Activated CD4-positive, alpha-beta T cell treated with anti-CD3 and anti-CD28 coated beads, Interleukin-2, Interleukin-4, amounts not matched to agents 100 ng/mL and 50 ng/mL, durations not matched to agents 16 hours and 8 hours (primary cell): ENCODE measurements at places on chromosomes 12 and 14.
A peak's percentile ranks its signal among the peaks of the same experiment; 100 is the strongest.

DNA sequence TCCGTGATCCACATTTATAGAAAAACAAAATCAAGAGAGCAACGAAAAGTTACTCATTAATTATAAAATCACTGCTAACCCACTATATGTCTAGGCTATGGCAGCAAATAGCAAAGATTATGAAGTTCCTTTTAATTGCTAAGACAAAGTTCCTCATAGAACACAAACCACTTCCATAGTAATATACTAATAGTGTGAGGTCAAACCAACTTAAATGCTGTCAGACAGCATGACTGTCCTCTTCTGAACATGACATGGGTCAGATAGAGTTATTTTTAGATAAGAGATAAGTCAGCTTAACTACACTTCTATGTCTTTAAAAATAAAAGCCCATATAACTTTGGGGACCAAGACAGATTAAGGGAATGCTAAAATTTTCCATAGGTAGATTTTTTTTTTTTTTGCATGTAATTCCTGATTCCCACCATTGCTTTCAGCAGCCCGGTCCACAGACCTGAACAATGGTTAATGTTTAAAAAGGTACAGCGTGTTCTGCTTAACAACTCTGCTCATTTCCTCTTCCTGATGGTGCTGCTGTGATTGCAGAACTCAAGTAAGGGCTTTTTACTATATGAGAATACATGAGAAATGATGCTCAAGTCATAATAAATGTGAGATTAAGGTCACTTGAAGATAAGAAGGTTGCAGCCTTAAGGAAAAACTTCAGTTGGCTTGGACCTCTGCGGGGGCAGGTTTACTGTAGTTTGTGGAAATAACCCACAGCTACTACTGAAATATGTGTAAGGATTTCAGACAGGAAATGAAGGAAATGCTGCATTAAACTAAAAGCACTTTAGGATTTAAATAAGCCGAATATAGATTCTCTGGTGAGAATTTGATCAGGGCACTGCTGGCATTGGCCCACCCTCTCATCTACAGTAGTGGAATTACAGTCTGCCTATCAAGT, 37.7 kb upstream of the DUSP6 start:
- peak; percentile 37 for DNase-seq

DNA sequence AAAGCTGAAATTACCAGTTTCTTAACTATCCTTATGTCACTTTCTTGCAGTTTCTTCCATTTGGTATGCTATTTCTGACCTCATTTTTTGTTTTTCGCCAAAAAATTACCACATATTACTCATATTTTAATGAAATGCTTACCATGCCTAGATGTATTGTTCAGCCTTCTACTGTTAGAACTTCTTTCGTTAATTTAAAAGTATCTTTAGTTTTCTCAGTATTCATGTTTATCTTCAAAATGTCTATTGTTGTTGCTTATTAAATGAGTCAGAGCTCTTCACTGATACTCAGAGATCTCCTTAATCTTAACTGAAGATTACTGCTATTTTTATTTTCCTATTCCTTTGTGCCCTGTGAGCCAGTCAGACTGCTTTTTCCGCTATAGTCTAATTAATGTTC, 20.5 kb downstream of the RAP1B start:
- DNase-seq: no peak

DNA sequence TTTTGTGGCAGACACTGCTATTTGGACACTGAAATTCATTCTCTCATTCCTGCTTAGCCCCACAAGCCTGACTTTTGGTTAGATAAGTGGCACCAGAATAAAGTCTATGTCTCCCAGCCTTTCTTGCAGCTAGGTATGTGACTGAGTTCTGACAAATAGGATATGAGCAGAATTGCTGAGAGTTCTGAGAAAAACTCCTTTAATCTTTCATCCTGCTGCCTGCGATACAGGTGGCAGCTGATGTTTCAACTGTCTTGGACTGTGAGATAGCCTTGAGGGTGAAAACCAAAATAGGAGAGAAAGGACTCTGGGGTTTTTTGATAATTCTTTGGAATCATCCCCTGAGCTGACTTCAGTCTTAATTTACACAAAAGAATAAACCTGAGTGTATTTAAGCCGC, 55.8 kb downstream of the MBIP start:
- no peak for DNase-seq

GRCh38 chr14:68633131-68633991, 159.5 kb downstream of the ZFP36L1 start:
- DNase-seq: no peak

GRCh38 chr14:30874999-30875787, 834 bp downstream of the COCH start:
- no peak for DNase-seq

GRCh38 chr14:100468557-100468956, 118.7 kb downstream of the BEGAIN start:
- DNase-seq: no peak

GRCh38 chr12:68227356-68227755, 1.7 kb upstream of the IL26 start:
- DNase-seq: no peak

GRCh38 chr12:94677778-94678177, 27.4 kb upstream of the TMCC3 start:
- no peak for DNase-seq

GRCh38 chr12:1515010-1515409, 79.4 kb downstream of the FBXL14 start:
- no peak for DNase-seq

GRCh38 chr12:109568486-109568885, 4.8 kb downstream of the MMAB start:
- no peak for DNase-seq

DNA sequence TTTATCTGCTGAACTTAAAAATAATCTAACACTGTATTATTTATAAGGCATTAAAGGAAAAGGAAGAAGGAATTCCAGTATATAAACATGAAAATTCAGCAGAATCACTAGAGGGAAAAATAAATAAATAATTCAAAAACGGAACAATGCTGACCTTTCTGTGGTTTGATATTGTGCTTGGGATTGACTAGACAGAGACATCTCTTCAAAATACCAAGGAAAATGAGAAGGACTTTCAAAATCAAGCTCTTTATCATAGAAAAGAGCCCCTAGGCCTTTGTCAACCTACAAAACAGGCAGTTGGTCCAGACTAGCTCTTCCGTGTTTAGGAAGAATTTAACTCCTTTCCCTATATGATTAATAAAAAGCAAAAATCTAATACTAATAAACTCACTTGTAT, 6.3 kb upstream of the FLRT2 start:
- DNase-seq: no peak

- DNase-seq: no peak
Observed at GRCh38 chr12:7060353-7060954, at the start of gene C1S. Gene C1S (plus strand): TSS chr12:7060718. CDS start chr12:7061913, 1,195 bp downstream.

GRCh38 chr12:45406988-45407850, 191.3 kb downstream of the ANO6 start:
- no peak for DNase-seq

- peak; percentile 24 for DNase-seq
Observed at GRCh38 chr12:10235761-10236631, 23.3 kb downstream of the GABARAPL1 start.
